ENCODE measurements at places on chromosomes 7 and 10.

- no peak for DNase-seq
Observed at GRCh38 chr7:108203537-108203936, 73.4 kb upstream of the LAMB4 start.

GRCh38 chr7:52195664-52196063, 839.8 kb upstream of the POM121L12 start:
- DNase-seq = no peak

- no peak for DNase-seq
Observed at GRCh38 chr10:113125612-113126011, 175.6 kb downstream of the TCF7L2 start.

GRCh38 chr7:17058568-17058967, 176.8 kb upstream of the AGR3 start:
- DNase-seq = peak; percentile 32

DNA sequence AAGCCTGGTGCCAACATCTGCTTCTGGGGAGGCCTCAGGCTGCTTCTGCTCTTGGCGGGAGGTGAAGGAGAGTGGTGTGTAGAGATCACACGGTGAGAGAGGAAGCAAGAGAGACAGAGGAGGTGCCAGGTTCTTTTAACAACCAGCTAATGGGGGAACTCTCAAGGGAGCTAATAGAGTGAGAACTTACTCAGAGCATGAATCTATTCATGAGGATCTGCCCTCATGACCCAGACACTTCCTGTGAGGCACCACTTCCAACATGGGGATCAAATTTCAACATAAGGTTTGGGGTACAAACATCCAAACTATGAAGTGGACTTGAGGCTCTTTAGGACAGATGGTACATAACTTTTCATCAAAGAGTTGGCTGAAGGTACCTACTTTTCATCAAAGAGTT, 5.1 kb upstream of the ZNF32 start:
- peak; percentile 51 for DNase-seq

DNA sequence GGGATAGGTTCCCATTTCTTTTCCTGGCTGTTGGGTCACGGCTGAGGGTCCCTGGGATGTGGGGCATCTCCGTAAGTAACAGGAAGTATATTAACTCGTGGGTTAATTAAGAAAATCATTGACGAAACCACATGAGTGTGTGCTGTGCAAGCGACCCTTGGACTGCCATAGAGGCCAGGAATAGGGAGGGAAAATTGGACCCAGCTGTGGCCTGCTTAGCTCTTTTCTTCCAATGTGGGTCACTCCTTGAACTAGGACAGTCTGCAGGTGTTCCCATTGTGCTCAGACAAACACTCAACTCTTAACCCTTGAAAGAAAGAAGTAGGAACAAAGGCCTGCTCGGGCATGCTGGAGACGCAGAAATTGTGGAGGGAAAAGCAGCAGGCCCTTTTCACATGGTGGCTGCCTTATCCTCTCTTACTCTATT, 25.6 kb upstream of the PLEKHA1 start:
- no peak for DNase-seq

GRCh38 chr7:100360135-100360854, 2.4 kb downstream of the PILRB start:
- DNase-seq = no peak

DNA sequence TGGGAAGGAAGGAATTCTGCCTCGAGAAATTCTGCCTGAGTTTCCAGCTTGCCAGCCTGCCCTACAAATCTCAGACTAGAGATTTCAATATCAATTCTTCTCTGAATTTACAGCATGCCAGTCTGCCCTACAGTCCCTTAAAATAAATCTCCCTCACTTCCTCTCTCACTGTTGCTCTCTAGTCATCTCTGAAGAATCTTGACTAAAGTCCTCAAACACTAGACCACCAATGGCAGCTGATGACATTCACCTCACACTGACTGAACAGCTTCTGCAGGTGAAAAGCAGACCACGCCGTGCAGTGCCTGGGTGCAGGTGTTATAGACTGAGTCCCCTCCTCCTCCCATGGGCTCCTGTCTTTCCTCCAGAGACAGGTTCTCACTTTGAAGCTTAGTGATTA, 30.4 kb downstream of the PPP1R3C start:
- DNase-seq = no peak

- peak; percentile 97 for DNase-seq
Observed at GRCh38 chr7:30459591-30460245, 18.9 kb downstream of the NOD1 start.

DNA sequence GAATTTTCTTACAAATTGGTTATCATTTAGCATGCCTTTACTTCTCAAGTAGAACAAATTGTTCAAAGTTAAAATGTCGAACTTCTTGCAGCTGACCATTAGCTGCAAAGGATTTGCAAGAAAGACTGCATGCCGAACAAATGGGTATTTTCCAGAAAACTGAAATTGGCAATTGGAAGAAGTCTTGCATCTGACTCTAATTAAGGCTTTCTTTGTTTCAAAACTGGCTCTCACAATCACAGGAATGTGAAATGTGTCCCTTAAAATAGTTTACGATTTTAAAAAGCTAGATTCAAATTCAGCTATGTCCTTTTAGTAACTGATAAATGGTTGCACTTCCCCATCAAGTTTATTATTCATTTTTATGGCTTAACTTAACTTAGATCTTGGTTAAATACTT, 207.9 kb downstream of the ARL4A start:
- peak; percentile 21 for DNase-seq

All from fibroblast of skin of abdomen (primary cell).